GM10248 (cell line): ENCODE measurements at places on chromosomes 12 and 14.

DNA sequence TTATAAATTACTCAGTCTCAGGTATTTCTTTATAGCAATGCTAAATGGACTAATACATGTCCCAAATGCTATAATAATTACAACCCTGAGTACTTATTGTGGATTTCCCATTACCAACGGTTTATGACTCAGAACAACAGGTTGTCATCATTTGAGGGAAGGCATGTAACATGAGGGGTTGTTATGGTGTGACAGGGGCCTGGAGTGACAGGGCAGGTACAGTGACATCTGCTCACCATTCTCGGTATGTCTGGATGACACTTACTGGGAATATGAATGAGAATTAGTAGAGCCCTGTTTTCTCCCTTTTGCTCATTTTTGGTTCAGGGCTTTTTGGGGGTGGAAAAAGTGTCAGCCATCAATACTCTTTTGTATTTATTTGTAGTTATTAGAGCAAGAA is 36.2 kb upstream of the FERMT2 start:
- no peak for DNase-seq

GRCh38 chr14:36052681-36053080 is 123.8 kb downstream of the PTCSC3 start:
- DNase-seq = no peak

GRCh38 chr12:124829008-124829707 is 34.5 kb downstream of the SCARB1 start:
- no peak for DNase-seq

DNA sequence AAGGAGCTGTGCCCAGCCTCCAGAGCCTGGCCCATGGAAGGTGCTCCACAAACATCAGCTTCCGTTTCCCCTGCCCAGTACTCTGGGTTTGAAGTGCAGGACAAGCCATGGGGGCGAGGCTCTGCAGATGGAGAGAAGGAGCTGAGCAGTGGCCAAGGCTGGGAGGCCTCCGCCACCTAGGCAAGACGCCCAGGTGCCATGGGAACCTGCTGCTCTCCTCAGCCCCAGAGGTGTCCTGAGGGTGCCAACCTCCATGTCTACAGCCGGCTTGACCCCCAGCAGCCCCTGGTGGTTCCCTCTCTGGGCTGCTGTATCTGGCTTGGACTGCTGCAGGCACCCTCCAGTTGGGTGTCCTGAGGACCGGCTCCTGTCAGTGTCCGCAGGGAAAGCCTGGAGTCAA is 12.4 kb downstream of the KRT71 start:
- DNase-seq = no peak

DNA sequence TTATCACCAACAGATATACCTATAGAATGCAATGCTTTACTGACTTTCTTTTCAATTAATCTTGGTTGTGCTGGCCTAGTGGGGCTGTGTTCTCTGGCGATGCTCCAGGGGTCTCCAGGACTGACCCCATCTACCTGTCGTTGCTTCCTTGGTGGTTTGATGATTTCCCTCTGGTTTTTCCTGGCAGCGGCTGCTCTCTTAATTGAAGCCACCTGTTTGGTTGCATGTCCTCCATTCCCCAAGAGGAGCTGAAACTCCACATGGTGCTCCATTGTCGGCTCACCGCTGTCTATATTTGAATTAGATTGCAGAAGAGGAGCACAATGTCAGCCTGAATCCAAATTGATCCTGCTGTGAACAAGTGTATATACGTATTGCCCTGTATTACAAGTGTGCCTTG is 7.1 kb upstream of the IFNG-AS1 start:
- no peak for DNase-seq

GRCh38 chr12:124098101-124098757 is 125.2 kb downstream of the ZNF664 start:
- DNase-seq = no peak

DNA sequence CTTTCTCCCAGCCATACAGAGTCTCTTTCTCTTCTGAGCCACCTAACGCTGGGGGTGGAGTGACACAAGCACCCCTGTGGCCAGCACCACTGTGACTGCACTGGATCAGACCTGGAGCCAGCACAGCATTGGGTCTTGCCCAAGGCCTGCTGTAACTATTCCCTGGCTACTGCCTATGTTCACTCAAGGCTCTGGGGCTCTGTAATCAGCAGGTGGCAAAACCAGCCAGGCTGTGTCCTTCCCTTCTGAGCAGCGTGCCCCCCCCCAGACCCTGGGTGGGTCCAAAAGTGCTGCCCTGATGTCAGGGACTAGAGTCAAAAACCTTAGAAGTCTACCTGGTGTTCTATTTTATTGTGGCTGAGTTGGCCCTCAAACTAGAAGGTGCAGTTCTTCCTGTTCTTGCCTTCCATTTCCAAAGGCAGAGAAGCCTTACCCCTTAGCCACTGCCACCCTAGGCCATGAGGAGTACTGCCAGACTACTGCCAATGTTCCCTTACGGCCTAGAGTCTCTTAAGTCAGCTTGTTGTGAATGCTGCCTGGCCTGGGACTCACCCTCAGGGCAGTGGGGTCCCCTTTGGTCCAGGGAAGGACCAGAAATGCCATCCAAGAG is 49.9 kb downstream of the PELI2 start:
- no peak for DNase-seq

GRCh38 chr12:96099986-96100385 is 64.6 kb upstream of the LTA4H start:
- DNase-seq = no peak

DNA sequence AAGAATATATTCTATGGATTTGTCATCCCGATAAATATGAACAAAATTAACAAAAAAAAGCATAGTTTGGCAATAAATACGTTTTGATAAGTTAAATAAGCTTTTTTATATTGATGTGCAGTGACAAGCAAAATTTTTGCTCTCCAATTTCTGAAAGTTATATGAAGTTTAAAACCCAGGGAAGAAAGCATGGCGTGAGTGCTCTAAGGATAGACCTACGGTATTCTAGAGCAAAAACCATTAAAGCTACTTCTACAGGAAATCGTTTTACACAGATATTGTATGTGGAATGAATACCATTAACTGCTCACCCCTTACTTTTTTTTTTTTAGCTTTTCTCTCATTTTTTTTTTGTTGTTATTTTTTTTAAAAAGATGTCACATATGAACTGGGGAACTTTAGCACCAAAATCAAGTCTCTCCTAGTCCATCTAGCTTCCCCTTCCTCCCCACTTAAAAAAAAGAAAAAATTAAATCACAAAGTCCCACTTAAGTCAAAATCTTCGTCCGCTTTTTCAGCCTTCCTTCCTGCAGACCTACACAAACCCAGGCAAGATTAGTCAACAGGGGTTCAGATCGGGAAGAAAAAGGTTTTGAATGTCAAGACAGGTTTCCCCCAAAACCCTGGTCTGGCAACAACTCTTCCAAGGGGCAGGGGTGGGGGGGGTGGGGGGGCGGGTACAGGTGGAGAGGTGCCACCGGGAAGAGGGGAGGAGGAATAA is 4.4 kb downstream of the ZFP36L1 start:
- DNase-seq = no peak

GRCh38 chr14:40213701-40214100 is 781.5 kb upstream of the FBXO33 start:
- no peak for DNase-seq

DNA sequence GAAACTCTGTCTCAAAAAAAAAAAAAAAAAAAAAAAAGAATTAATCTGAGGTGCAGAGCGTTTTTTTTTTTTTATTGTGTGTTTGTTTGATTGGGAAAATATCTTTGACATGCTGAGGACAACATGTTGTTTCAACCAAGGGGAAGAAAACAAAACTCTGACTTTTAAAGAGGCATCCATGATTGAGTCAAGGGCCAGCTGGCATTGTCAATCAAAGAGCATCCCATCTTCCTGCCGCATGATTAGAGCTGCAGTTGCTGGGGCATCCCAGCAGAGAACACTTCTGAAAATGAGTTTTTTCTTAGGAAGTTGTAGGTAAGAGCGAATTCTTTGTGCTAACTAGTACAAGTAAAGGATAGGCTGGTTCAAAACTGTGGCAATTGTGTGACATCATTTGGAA is 200.9 kb upstream of the DAAM1 start:
- DNase-seq = no peak

DNA sequence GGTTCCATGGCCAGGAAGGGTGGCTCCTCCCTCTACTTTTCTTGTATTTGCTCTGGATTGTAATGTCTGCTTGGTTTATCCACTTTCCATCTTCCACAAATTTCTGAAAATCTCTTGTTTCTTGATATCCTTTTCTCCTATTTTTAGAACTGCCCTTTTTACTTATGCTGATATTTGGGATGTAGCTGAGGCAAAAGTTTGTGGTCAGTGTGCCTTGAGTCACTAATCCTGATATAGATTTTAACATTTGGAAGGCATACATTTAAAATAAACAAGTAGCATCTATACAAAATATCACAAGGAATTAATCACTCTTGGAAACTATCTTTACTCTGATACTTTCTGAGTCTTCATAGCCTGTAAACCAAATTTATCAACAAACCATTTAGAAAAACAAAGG is 11.0 kb downstream of the GRIP1 start:
- DNase-seq = no peak

- peak; percentile 84 for DNase-seq
Observed at GRCh38 chr12:122067966-122068365, 10.6 kb upstream of the MLXIP start.

GRCh38 chr14:104428860-104429259 is 150.7 kb upstream of the C14orf180 start:
- DNase-seq = no peak

GRCh38 chr14:104935955-104936354 is 11.3 kb downstream of the PLD4 start:
- DNase-seq = peak; percentile 9

GRCh38 chr12:4282892-4283511 is 9.4 kb downstream of the CCND2 start:
- DNase-seq = no peak

DNA sequence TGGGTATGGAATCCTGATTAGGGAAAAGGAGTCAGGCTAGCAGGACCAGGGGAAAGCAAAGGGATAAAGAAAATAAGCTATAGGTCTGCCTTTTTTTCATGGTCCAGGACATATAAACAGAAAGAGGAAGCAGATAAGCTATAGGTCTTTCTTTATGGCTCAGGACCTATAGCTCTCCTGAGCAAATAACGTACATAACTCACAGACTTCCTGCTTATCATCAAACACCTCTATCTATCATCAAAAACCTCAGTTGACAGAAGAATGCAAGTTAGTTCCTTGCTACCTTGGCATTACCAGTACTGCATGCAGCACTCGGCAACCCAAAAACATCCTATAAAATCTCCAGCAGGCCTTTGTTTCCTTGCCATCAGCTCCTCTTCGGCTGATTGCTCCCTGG is 238.7 kb upstream of the OR4E1 start:
- DNase-seq = no peak

- DNase-seq = no peak
Observed at GRCh38 chr12:99259040-99259934, 388.3 kb upstream of the GARIN6 start.

DNA sequence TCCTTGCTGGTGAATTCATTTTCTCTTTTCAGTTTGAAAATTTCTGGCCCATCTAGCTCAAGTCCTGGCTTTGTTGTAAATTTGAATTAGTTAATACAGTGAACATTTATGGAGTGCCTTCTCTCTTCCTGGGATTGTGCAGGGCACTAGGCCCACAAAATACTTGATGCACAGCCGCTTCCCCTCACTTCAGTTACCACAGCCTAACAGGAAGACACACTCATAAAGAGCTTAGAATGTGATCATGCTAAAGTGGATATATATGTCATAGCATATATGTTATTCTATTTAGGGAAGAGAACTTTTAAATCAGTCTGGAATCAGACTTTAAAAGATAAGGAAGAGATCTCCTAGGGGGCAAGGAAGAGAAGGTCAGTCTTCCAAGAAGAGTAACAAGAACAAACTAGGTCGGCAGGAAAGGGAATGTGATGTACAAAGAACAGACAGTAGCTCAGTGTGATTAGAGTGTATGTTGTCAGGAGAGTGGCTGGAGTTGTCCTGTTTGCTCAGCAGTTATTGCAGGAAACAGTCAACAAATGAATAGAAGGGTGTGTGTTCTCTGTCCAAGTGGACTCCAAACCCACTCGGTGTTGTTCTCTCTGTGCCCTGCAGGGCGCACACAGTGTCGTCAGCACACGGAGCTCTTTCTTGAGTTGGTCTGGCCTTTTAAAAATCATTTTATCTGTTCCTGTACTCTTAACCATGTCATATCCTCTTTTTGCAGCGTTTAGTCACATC is 74.4 kb downstream of the DAAM1 start:
- no peak for DNase-seq

- peak; percentile 49 for DNase-seq
Observed at GRCh38 chr12:64625243-64626077, 15.2 kb downstream of the RASSF3 start.

DNA sequence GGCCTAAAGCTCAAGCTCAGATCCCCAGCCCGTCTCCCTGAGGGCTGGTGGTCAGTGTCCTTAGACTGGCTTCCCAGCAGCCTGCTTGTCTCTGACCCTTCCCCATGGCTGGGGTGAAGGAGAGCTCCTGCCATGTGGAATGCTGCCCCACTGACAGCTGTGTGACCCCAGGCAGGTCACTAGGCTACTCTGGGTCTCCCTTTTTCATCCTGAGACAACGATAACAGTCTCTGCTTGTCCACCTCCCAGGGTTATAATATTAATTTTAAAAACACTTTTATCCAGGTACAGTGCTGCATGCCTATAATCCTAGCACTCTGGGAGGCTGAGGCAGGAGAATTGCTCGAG is 47.3 kb downstream of the SYNE3 start:
- DNase-seq = no peak

- DNase-seq = no peak
Observed at GRCh38 chr12:104600036-104600712, 143.4 kb downstream of the CHST11 start.

DNA sequence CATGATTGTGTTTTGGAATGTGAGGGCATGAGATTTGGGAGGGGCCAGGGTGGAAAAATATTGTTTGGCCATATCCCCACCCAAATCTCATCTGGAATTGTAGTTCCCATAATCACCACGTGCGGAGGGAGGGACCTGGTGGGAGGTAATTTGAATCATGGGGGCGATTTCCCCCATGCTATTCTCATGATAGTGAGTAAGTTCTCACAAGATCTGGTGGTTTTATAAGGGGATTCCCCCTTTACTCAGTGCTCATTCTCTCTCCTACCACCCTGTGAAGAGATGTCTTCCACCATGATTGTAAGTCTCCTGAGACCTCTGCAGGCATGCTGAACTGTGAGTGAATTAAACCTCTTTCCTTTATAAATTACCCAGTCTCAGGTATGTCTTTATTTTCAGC is 15.7 kb downstream of the OR10P1 start:
- no peak for DNase-seq

DNA sequence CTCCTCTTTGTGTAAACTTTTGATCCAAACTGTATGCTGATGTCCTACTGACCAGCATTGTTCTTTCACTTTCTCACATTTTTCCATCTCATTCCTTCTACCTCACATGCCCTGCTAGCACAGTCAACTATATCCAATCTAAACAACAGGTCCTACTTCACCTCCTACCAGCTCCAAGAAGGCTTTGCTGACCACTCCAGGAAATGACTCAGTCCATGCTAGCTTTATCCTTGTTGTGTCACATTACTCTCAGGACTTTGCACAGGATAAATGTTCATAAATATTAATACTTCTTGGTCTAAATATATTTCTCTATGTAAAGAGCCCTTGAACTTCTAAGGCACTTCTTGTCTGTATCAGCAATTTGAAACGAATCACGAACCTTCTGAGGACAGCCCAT is 64.9 kb upstream of the PCED1B start:
- no peak for DNase-seq
